Activated T-cell treated with anti-CD3 and anti-CD28 coated beads, Interleukin-2, amount 50 U/mL, for 72 hours (primary cell): ENCODE measurements at places on chromosomes 5 and 9. TPM values are rescaled to one million over a fixed set of nuclear protein-coding genes. Genes with fewer than 3 reads are reported as not detected.

The GKAP1 gene
- total RNA-seq: 14.0 TPM

- no peaks in the 10 kb centered on the region for H3K36me3 ChIP-seq
- no peaks in the 10 kb centered on the region for H3K27me3 ChIP-seq
- peak overlapping the region; percentile 85 for H3K27ac ChIP-seq
- DNase-seq: peak; percentile 14
Measured at GRCh38 chr5:81852291-81853029, 101.6 kb upstream of the SSBP2 start.

DNA sequence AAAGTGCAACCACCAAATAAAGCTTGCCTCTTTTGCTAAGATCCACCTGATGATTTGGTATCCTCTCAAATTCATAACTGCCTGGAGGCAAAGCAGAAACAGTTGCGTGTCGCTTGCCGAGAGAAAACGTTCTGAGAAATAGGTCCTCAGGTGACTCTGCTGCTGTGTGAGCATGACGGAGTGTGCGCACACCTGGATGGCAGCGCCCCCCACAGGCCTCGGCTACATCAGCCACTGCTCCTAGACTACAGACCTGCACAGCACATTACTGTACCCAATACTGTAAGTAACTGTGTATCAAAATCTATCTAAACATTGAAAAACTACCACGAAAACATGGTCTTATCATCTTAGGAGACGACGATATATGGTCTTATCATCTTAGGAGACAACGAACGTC is 87.4 kb downstream of the CAMSAP1 start:
- H3K4me3 ChIP-seq: no peak overlapping the region
- peaks cover 5% of the 10 kb centered on the region for H3K4me1 ChIP-seq
- no peak for DNase-seq
- H3K36me3 ChIP-seq: peaks cover 1% of the 10 kb centered on the region

The SPATA31A3 gene
- not detected for total RNA-seq

- no peaks in the 10 kb centered on the region for H3K36me3 ChIP-seq
- no peak for DNase-seq
- no peak overlapping the region for H3K27ac ChIP-seq
- H3K4me3 ChIP-seq: no peak overlapping the region
Measured at GRCh38 chr9:35487081-35487480, 2.8 kb upstream of the RUSC2 start.

DNA sequence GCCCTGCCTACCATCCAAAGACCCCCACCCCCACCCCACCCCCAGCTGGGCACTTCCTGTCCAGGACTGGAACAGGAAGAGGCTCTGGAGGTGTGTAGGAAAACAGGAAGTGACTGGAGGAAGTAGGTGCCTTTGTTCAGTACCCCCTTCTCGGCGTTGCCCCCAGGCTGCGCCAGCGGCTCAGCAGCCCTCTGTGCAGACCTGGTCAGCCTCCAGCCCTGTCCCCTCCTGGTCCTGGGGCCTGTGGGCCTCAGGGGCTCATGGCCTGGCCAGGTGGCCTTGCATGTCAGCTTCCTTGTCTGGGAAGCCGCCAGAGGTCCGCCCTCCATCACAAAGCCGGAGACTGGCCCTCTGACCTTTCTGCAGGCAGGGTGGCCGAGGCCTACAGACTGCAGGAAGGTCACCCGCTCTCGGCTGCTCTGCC is 26.0 kb downstream of the FLT4 start:
- no peak overlapping the region for H3K27ac ChIP-seq
- H3K4me3 ChIP-seq: no peak overlapping the region
- H3K27me3 ChIP-seq: no peaks in the 10 kb centered on the region
- H3K36me3 ChIP-seq: no peaks in the 10 kb centered on the region
- peaks cover 6% of the 10 kb centered on the region for H3K4me1 ChIP-seq
- DNase-seq: no peak

The ARID3C gene
- total RNA-seq: 0.29 TPM

DNA sequence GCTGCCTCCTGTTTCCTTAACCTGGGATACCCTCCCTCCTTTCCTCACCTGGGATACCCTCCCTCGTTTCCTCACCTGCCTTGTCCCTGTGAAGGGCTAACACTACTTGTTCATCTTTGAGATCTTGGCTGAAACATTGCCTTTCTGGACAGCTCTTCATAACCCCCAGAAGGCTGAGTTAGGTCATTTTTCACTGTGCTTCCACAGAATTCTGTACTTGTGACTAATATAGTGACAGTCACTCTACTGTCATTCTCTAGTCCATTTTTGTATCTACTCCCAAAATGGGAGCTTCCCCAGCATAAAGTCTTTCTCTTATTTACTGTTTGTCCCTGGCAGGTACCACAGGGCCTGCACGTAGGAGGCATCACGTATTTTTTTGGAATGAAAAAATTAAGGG is 21.5 kb upstream of the DAB2 start:
- H3K4me3 ChIP-seq: no peak overlapping the region
- DNase-seq: no peak
- no peaks in the 10 kb centered on the region for H3K36me3 ChIP-seq
- H3K27me3 ChIP-seq: no peaks in the 10 kb centered on the region

- H3K4me3 ChIP-seq: no peak overlapping the region
- H3K36me3 ChIP-seq: no peaks in the 10 kb centered on the region
- no peak overlapping the region for H3K27ac ChIP-seq
- no peaks in the 10 kb centered on the region for H3K27me3 ChIP-seq
- H3K4me1 ChIP-seq: no peaks in the 10 kb centered on the region
Measured at GRCh38 chr9:117268847-117269446, 145.9 kb downstream of the ASTN2 start.

- no peak overlapping the region for H3K27ac ChIP-seq
- no peak overlapping the region for H3K4me3 ChIP-seq
- H3K36me3 ChIP-seq: peaks cover 15% of the 10 kb centered on the region
- DNase-seq: no peak
- H3K4me1 ChIP-seq: no peaks in the 10 kb centered on the region
Measured at GRCh38 chr5:61449804-61450492, 117.9 kb downstream of the ZSWIM6 start.

GRCh38 chr5:61467766-61468482 is 135.9 kb downstream of the ZSWIM6 start:
- peaks cover 20% of the 10 kb centered on the region for H3K4me1 ChIP-seq
- H3K36me3 ChIP-seq: no peaks in the 10 kb centered on the region
- H3K27me3 ChIP-seq: no peaks in the 10 kb centered on the region
- no peak for DNase-seq
- no peak overlapping the region for H3K4me3 ChIP-seq

DNA sequence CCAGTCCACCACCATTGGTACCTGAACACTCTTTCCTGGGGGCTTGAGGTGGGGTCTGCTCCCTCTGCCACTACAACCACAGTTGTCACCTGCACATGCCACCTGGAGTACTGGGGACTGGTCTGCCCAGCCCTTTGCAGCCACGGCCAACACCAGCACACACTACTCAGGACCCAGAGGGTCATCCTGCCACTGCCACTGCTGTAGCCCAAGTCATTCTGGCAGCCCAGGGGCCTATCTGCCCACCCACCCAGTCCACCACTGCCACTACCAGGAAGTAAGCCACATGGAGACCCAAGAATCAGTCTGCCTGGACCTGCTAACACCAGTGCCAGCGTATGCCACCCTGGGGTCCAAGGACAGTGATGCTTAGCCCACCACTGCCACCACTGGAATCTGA is 302.4 kb upstream of the TRPC7 start:
- no peak overlapping the region for H3K4me3 ChIP-seq
- no peaks in the 10 kb centered on the region for H3K36me3 ChIP-seq
- no peak overlapping the region for H3K27ac ChIP-seq
- H3K27me3 ChIP-seq: no peaks in the 10 kb centered on the region
- H3K4me1 ChIP-seq: no peaks in the 10 kb centered on the region

DNA sequence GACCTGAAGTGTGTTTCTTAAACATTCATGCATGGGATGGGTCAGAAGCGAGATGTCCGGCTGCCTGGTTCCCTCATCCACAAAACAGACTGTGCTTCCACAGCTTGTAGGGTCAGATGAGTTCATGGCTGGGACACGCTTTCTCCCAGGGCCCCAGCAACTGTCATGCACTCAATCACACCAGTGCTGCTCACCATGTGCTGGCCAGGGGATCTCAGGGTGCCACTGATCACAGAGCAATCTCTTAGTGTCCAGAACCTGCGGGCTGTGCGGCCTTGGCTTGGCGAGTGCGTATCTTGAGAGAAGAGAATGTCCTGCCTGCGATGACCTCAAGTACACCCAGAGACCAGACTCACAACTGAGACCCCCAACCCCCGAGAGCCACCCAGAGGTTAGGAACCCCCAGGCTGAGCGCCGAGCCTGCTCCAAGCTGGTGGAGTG is 26.0 kb upstream of the FCN2 start:
- no peaks in the 10 kb centered on the region for H3K36me3 ChIP-seq
- no peak overlapping the region for H3K4me3 ChIP-seq
- H3K27me3 ChIP-seq: peaks cover 18% of the 10 kb centered on the region

The FBXL17 gene
- total RNA-seq: 14.5 TPM

DNA sequence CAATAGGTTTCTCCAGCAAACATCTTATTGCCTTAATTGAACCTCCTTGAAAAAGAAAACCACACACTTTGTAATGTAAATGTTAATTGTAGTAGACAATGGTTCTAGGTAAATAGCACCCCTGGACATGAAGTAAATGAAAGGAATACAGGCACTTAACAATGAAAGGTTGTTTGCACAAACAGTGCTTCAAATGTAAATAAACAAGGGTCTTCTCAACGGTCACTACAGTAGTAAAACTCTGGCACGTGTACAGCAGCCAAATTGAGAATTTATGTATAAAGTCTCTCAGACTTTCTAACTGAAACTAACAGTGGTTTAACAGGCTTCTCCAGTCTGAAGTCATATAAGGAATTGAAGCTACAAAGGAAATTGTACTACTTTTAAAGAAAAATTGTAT is 218.3 kb downstream of the MEF2C start:
- peaks cover 45% of the 10 kb centered on the region for H3K4me1 ChIP-seq
- H3K4me3 ChIP-seq: no peak overlapping the region
- no peak for DNase-seq
- H3K27me3 ChIP-seq: peaks cover 81% of the 10 kb centered on the region
